ENCODE measurements at places on chromosomes 6 and 20. TPM values are rescaled to one million over a fixed set of nuclear protein-coding genes. Genes with fewer than 3 reads are reported as not detected.

The ASIP gene
- total RNA-seq: not detected

DNA sequence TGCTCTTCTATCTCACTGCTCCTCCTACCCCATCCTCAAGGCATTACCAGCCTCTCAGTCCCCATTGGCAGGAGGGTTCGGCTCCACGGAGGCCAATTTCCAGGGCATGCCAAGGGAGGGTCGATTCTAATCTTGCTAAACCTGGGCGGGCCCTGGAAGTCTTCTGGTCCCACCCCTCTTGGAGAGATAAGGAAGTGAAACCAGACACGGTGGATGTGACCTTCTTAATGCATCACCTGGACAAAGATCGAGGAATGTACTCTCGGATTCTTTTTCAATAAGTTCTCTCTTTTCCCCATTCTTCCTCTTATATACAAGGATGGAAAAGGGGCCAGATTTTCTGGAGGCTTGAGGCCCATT lies 112.2 kb upstream of the ARMC2 start:
- DNase-seq: no peak

DNA sequence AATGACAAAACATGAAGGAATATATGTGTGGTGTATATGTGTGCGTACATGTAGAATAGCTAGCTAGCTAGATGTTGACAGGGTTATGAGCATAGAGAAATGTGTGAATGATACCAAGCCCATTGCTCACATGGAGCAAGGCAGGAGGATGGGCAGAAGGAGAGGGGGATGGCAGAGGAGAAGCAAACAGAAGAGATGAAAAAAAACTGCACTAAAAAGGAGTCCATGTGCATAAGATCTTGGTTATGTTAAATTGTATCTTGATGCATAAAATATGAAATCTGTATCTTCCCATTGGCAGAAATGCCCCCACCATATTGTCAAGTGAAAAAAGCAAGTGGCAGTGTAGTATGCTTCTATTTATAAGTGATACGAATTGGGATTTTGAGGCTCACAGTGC lies 125.1 kb downstream of the PRND start:
- DNase-seq: no peak

The CNBD2 gene
- 4.4 TPM for total RNA-seq

DNA sequence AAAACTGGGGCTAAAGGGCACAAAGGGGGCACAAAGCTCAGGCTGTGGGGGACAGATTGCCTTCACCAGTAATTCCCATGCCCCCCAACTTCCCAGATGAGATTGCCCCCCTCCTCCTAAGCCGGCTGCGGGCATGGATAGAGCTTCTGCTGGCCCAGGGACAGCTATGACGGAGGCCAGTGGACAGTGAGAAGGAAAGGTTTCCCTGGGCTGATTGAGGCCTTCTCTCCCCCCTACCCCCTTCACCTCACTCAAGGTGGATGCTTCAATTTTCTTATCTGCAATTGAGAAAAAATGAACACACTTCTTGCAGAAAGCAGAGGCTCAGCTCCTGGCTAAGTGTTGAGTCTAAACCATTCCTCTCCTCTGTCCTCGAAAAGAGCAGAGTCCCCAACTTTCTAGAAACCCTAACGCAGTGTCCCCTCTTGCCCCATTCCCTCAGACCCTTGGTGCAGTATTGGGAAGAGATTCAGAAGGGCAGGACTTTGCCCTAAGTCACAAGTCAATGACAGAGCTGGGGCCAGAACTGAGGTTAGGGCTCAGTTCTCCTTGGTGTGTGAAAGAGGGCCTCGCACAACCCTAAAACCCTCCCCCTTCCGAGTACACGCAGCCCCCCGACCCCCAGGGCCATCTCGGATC lies 808 bp downstream of the SDC4 start:
- no peak for DNase-seq

GRCh38 chr6:105428342-105428957 lies 25.6 kb upstream of the PREP start:
- DNase-seq: no peak

The CPXM1 gene
- total RNA-seq: 1.7 TPM

DNA sequence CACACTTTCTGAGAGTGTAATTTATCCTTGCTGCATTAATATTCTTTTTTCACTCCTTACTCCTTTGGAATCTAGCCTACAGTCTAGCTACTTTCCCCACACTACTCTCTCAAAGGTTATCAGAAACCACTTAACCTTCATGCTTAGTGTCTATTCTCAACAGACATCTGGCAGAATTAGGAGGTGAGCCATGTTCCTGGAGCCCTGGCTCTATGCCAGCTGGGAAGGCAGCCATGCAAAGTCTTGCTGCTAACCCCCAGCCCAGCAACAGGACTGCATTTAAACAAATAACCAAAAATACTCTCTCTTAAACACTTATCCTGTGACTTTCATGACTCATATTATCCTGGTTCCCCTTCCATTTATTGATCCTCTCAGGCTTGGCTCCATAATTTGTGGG lies 260.2 kb downstream of the BCKDHB start:
- DNase-seq: no peak

DNA sequence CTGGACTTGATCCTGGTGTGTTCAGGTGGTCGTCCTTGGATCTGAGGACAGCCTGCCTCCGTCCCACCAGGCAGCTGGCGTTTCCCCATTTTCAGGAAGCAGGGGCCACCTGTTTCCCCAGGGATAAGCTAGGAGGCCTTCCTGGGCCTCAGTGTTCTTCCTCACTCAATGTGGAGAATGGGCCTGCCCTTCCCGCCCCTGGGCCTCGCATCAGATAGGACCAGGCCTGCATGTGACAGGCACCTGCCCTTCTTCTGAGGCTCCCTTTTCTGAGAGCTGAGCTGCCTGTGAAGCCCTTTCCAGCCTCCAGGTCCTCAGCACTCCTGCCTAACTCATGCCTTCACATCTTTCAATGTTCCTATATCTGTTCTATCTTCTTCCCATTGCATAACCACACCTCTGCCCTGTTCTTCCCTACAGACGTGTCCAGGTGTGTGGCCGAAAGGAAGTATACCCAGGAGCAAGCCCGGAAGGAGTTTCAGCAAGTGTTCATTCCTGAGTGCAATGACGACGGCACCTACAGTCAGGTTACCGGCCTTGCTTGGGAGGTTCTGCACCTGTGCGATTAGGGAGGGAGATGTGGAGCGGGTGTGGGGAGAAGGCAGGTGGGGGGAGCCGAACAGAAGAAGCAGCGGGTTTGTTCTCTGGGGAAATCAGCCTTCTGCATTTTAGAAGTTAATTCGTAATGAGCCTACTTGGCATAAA lies 85.1 kb downstream of the SMOC2 start:
- no peak for DNase-seq

DNA sequence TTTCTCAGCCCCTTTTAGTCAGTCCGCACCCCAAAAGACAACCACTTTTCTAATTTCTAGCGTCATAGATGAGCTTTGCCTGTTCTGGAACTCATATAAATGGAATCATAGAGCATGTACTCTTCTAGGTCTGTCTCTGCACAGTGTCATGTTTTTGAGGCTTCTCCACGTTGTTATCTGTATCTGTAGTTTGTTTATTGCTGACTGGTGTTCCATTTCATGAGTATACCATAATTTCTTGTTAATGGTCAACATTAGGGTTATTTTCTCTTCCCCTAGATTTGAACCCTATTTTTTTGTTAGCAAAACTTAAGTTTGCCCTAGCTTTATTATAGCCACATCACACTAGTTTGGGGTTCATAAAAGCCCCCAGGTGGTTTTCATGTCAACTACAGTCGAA lies 16.2 kb upstream of the SGK2 start:
- DNase-seq: no peak

DNA sequence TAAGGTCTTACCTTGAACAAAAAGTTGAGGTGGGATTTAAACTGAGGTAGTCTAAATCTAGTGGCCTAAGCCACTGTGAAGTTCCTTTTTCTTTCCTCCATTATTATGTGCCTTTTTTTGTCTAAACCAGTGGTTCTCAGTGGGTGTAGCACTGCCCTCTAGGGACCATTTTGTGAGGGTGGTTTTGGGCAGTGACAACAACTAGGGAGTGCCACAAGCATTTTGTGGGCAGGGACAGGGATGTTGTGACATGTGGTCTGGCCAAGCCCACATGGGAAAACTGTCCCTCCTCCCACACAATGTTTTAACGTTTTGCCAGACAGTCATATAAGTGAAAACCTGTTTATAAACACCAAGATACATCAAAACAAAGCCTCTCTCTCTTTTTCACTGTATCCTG lies 899.4 kb upstream of the FLRT3 start:
- DNase-seq: no peak

The MYH7B gene
- total RNA-seq: 1.9 TPM

GRCh38 chr20:3461911-3462677 lies 8.7 kb upstream of the ATRN start:
- no peak for DNase-seq

The PROKR2 gene
- not detected for total RNA-seq

- DNase-seq: no peak
Observed at GRCh38 chr20:42276718-42277602, 658.8 kb upstream of the CHD6 start.

GRCh38 chr6:71043902-71044301 lies 87.0 kb upstream of the B3GAT2 start:
- DNase-seq: no peak

The BMP5 gene
- total RNA-seq: 3.4 TPM

GRCh38 chr20:64159286-64159680 lies 5.0 kb upstream of the MYT1 start:
- DNase-seq: no peak

The THBS2 gene
- 39.1 TPM for total RNA-seq

DNA sequence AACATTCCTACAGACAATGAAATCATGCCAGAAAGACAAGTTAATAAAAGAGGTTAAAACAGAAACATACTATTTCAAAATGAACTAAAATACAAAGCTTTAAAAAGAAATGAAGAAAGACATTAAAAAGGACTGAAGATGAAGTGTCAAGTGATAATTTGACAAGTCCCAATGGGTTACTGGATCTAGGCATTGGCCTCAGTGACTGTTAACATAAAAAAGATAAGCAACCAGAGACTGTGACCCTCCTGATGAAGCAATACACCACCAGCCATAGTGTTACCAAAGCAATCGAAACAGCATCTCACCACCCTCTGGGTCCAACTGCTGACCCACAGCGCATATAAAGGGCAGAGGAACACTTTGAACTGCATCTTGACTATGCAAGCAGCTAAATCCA lies 130.3 kb downstream of the FIG4 start:
- DNase-seq: no peak

DNA sequence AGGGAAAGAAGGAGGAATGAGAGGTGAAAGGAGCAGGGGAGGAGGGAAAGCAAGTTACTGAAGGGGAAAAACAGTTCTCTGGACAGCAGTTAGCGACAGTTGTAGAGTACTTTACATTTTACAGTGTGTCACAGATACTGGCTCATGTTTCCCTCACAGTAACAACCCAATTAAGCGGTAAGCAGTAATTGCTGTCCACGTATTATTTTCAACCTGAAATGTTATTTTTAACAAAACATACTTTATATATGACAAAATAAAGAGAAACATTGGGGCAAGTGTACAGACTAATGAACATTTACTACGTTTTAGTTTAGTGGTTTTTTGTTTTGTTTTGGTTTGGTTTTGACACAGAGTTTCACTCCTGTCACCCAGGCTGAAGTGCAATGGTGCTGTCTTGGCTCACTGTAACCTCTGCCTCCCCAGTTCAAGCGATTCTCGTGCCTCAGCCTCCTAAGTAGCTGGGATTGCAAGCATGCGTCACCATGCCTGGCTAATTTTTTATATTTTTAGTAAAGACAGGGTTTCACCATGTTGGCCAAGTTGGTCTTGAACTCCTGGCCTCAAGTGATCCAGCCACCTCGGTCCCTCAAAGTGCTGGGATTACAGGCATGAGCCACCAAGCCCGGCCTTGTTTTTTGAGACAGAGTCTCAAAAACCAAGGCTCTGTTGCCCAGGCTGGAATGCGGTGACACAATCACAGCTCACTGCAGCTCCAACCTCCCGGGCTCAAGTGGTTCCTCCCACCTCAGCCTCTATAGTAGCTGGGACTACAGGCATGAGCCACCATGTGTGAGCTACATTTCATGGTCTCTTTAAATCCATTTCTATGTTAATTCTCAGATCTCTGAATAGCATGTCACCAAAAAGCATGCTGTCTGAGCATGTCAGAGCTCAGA lies 22.6 kb upstream of the BTN3A2 start:
- DNase-seq: no peak

The TBC1D32 gene
- total RNA-seq: 8.6 TPM

The ANKRD66 gene
- total RNA-seq: not detected

The PPP1R14C gene
- 11.1 TPM for total RNA-seq

GRCh38 chr6:96856856-96857255 lies 19.6 kb upstream of the GPR63 start:
- DNase-seq: no peak

- DNase-seq: no peak
Observed at GRCh38 chr6:116385921-116386320, 15.2 kb downstream of the DSE start.

The SIM1 gene
- total RNA-seq: not detected

- no peak for DNase-seq
Observed at GRCh38 chr6:125667326-125667725, 82.1 kb upstream of the HEY2 start.

The PRSS35 gene
- not detected for total RNA-seq

- no peak for DNase-seq
Observed at GRCh38 chr20:41275301-41275731, 42.2 kb downstream of the ZHX3 start.

The C6orf15 gene
- total RNA-seq: not detected

DNA sequence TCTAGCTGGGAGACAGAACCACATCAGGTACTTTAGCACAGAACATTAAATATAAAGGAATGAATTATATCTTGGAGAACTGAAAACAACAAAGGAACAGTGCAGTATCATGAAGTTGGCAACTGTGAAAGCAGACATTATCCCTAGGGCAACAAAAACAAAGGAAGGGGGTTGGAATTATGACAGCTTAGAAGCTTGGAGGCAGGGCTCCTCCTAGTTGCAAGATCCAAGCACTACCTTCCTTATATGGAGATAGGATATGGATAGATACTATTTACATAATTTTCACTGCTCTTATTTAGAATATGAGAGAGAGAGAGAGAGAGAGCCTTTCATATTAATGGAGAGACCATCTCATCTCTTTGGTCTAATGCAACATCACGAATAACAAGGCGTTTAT lies 27.0 kb downstream of the TMEM14A start:
- DNase-seq: no peak

The CST9L gene
- not detected for total RNA-seq

- DNase-seq: no peak
Observed at GRCh38 chr20:415820-416322, 7.8 kb downstream of the RBCK1 start.

- DNase-seq: no peak
Observed at GRCh38 chr6:170062209-170062914, 228.5 kb downstream of the DLL1 start.

The CCN6 gene
- not detected for total RNA-seq

GRCh38 chr20:44572551-44573500 lies 9.6 kb upstream of the PKIG start:
- no peak for DNase-seq

The WFDC10B gene
- total RNA-seq: not detected

The ARMC12 gene
- 0.55 TPM for total RNA-seq

Data from mucosa of descending colon (tissue), 3 donors.